Inflammatory macrophage treated with lipopolysaccharide for 1 hour (primary cell): ENCODE measurements at places on chromosomes 3 and 15.
A peak's percentile ranks its signal among the peaks of the same experiment; 100 is the strongest.

GRCh38 chr3:148937467-148938255, 53.7 kb upstream of the GYG1 start:
- no peak for DNase-seq

- no peak for DNase-seq
These were observed 143.6 kb upstream of the UBE2E1 start for GRCh38 chr3:23662079-23662617.

- DNase-seq: peak; percentile 68
These were observed 11.1 kb upstream of the MBNL1 start for GRCh38 chr3:152257563-152258035.

GRCh38 chr3:70546679-70547078, 234.2 kb upstream of the MDFIC2 start:
- peak; percentile 24 for DNase-seq

DNA sequence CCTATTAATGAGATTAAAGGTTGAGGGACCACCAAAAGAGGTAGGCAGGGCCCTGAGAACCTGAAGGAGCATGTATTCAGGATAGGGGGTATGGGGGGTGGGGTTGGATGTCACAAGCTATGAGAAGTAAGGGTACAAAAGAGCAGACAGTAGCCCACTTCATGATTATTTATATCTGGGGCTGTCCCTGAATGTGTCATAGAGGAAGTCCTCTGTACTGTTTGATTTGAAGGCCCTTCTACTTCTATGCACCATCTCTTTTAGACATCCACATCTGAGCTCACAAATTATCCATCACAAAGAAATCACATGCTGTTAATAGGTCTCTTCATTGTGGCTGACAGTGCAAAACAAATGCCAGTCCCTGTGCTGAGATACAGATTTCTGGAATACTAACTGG, 68.6 kb downstream of the FHIT start:
- no peak for DNase-seq

DNA sequence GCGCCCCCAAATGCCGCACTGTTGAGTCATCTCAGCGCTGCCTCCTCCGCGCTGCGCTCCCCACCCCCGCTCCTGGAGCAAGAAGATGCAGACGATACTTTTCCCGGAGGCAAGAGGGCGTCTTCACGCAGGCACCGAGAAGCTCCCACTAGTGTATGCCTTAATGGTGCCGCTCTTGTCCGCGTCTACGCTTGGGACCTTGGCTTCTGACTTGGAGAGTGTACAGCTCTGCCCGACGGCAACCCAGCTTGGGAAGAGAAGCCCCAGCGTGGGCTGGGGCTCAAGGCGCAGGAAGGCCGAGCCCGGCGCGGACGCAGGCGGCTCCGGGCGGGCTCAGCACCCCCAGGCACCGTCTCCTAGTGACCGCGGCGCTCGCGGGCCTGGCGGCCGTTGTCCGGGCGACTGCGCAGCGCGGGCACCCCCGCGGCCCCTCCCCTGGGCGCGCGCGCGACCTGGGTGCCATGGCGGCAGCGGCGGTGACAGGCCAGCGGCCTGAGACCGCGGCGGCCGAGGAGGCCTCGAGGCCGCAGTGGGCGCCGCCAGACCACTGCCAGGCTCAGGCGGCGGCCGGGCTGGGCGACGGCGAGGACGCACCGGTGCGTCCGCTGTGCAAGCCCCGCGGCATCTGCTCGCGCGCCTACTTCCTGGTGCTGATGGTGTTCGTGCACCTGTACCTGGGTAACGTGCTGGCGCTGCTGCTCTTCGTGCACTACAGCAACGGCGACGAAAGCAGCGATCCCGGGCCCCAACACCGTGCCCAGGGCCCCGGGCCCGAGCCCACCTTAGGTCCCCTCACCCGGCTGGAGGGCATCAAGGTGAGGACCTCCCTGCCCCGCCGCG, at the start of gene P4HTM:
TSS of gene P4HTM (plus strand) at position 446 of the 840 bp plus-strand sequence. CDS start at position 462, 16 bp downstream.
- DNase-seq: peak; percentile 73

GRCh38 chr3:134009345-134010000, 20.3 kb downstream of the SLCO2A1 start:
- DNase-seq: no peak

GRCh38 chr3:63043631-63044030, 168.4 kb upstream of the CADPS start:
- DNase-seq: no peak

GRCh38 chr3:161893972-161894371, 397.4 kb downstream of the OTOL1 start:
- DNase-seq: no peak

DNA sequence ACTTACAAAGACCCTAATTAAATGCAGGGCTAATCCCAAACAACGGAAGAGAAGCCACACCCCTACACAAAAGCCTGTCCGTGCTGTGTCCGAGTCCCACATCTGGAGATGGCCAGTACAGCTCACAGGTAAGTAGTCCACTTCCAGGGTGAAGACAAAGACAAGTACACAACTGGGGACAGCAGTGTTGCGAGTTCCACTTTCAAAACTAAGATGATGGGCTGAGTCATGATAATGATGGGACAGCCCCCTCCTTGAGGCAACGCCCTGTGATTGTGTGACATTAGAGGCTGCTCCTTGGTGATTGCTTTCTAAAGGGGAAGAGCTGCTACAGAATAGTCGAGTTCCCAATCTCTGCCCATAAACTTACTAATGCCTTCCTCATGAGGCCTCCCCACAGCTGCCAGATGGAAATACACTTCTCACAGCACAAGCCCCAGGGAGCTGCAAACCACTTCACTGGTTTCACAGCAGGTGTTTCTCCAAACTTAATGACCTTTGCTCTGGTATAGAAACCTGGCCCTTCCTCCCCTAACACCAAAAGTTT, 27.6 kb downstream of the RFT1 start:
- DNase-seq: peak; percentile 87

DNA sequence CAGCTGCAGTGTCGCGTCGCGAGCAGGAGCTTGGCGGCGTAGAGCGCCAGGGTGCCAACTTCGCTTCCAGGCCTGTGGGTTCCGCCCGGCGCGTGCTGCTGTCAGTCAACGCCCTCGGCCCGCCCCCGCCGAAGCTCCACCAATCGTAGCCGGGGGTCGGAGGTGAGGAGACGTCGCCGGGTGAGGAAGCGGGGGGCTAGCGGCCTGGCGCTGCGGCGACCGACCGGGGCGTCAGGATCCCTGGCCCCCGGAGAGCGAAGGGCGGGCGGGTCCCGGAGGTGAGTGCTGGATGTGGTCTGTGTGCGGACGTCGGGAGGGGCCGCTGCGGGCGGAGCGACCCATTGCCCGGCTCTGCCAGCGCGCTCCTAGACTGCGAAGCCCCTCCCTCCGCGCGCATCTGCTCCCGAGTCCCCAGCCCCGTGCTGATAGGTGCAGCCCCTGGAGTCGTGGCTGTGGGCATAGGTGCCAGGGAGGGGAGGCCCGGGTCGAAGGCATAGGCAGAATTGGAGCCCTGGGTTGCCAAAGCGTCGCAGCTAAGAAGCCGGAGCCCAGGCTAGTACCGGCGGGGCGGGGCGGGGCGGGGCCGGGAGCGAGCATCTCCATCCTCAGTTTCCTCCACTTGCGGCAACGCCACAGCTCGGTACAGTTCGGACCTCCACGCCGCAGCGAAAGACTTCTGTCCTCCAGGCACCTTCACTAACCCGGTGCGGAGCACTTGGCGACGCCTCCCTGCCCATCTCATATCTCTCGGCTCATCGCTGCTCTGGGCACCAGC, at the start of gene NXPE3:
TSS of gene NXPE3 (plus strand) at position 165 of the 775 bp plus-strand sequence. CDS start 6,386 bp downstream, outside the sequence.
- peak; percentile 87 for DNase-seq

GRCh38 chr3:111579495-111579894, 15.7 kb downstream of the ZBED2 start:
- no peak for DNase-seq

DNA sequence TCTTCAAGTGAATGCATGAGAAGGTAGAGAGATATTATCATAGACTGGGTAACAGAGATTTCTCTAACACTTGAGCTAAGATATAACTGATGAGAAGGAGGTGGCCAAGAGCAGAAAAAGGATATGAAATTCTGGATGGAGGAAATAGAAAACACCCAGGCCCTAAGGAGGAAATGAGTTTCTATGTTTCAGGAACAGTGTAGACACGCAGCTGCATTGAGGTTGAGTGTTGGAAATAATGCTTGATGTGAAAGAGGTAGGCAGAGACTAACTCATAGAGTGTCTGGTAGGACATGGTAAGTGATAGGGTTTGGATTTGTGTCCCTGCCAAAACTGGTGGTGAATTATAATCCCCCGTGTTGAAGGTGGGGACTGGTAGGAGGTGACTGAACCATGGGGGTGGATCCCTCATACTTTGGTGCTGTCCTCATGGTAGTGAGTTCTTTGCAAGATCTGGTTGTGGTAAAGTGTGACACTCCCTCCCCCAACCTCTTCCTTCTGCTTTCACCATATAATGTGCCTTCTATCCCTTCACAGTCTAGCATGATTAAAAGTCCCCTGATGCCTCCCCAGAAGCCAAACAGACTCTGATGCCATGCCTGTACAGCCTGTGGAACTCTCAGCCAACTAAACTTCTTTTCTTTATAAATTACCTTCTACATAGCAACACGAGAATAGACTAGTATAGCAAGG, 787.3 kb downstream of the EDEM1 start:
- peak; percentile 4 for DNase-seq

- no peak for DNase-seq
These were observed 289.4 kb downstream of the LSAMP start for GRCh38 chr3:116155841-116156240.

- no peak for DNase-seq
These were observed 189.7 kb downstream of the TLE3 start for GRCh38 chr15:69908060-69908459.

DNA sequence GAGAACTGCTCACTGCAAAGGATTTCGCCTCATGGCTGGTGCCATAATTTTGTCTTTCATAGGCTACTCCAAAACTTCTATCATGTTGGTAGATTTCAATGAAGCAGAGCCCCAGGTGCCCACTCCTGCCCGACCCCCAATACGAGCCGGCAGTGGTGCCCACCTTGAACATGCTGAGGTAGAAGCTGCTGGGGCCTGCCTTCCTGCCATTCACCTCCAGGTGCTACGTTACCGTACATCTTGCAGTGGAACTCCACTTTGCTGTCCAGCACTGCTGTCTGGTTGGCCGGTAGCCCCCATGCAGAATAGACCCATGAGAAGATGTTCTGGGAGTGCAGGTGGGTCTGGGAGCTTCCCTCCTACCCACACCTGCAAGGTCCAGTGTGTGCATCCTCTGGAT, 502.8 kb upstream of the TBL1XR1 start:
- DNase-seq: no peak

DNA sequence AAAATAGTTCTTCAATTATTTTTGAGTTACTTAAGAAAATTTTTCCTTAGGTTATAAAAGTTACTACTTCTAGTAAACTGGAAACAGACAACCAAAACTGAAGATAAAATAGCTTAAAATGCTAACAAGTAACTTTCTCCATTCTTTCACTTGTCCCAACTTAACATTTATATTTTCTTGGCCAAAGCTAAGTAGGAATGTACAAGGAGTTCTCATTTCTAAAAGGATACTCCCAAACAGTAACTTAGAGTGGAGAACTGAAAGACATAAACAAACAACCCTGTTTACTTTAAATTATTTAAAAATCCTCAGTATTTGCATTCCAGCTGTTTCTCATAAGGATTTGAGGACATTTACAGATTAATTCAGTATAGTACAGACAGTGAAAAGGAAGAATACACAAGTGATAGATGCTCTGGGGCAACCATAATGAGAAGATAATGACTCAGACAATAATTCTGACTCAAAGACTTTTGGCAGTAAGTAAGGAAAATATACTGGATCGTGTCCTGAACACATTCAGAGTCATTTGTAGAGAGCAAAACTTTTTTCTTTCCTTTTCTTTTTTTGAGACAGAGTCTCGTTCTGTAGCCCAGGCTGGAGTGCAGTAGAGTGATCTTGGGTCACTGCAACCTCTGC, 29.2 kb upstream of the ANXA2 start:
- DNase-seq: no peak

- no peak for DNase-seq
These were observed 41.0 kb downstream of the BCL2L10 start for GRCh38 chr15:52071570-52071969.

DNA sequence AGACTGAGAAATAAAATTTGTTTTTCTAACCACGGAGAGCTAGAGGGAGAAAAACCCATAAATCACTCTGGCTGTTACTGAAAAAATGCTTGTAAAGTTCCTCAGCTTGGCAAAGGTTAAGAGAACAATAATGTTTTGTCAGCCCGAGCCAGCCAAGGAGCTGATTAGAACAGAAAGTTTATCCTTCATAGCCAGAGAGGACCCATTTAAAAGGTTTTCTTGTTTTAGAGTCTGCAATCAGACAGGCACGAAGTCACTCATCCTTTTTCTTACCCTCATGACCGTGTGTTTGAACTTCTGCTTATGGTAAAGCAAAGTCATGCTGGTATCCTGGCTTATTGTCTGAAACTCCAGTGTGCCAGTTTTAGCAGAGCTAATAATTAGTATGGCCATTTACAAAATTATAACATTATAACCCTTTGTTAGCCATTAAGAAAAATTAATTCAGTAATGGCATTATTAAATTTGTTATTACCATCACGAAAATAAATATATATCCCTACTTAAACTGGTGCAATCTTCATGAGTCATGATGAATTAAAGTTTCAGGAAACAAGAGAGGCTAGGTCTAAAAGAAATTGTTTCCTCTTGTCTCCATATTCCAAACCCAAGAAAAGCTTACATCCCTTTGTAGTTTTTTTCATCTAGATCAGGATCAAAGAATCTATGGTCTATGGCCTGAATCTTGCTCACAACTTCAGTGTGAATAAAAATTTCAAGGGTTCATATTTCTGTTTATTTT, 13.5 kb upstream of the STXBP5L start:
- no peak for DNase-seq

DNA sequence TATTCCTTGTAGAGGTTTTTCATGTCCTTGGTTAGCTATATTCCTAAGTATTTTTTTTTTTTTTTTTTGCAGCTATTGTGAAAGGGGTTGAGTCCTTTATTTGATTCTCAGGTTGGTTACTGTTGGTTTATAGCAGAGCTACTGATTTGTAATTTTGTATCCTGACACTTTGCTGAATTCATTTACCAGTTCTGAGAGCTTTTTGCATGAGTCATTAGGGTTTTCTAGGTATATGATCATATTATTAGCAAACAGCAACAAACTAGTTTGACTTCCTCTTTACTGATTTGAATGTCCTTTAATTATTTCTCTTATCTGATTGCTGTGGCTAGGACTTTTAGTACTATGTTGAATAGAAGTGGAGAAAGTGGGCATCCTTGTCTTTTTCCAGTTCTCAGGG, 737.4 kb downstream of the ZNF385D start:
- DNase-seq: no peak

- DNase-seq: no peak
These were observed 530.9 kb upstream of the TGFBR2 start for GRCh38 chr3:30075514-30075913.

DNA sequence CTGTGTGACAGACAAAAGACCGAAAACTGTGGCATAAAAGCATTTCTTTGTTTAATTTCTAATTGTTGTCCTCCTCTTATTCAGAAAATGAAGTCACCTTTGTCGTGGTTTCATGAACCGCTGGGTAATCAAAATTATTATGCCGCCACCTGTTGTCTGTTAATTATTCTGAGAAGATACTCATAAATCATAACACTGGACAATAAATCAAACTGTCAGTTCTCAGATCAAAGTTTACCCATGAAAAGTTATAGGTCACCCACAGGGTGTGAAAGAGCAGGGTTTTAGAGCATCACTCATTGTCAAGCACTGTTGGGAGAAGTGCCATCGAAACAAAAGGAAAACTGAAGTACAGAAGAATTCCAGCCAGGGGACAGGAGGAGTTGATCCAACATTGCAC, 474.3 kb downstream of the NR2F2 start:
- DNase-seq: no peak
